ENCODE measurements at places on chromosomes 1 and 21.

GRCh38 chr1:109821831-109822745 is 58.4 kb upstream of the EPS8L3 start:
- no peak for DNase-seq

GRCh38 chr1:168637350-168637991 is 61.1 kb downstream of the XCL1 start:
- DNase-seq, result no peak

DNA sequence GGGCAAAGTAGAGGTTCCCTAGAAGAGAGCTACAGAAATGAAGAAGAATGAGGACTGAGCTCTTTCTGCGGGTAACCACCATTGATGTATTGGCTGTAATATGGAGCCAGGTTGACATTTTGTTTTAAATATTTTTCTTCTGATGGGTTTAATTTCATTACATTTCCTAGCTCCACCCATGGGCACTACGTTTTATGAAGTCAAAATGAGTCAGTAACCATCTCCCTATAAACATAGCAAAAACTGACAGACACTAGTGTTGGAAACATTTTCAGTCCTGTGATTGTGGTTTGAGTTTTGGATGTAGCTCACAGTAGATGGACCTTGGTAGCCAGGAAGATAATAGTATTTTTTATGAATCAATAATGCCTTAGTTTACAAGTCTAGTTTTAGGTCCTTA is 470.4 kb upstream of the B3GALT2 start:
- DNase-seq, result no peak

DNA sequence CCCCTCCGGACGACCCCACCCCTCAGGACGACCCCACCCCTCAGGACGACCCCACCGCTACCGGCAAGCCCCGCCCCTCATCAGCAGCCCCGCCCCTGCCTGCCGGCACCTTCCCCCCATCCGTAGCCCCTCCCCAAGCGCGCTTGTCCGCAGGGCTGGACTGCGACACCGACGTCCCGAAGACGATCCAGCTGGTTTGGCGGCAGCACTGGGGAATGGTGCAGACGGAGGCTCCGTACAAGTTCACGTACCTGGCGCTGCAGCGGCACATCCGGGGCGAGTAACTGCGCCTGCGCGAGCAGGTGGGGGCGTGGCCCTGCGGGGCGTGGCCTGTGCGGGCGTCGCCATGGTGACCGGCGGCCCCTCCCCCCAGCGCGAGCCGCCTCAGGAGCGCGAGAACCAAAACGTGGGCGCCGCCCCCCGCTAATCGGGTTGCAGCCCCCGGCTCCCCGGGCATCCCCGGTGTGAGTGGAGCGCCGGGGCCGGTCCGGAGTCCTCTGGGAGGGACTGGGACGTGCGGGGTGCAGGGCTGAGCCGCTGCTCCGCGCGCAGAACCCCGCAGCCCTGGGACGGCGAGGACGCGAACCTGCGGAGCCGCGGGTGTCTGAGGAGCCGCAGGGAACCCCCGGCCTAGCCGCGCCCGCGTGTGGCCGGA is 4.9 kb downstream of the RNF223 start:
- peak; percentile 91 for DNase-seq

DNA sequence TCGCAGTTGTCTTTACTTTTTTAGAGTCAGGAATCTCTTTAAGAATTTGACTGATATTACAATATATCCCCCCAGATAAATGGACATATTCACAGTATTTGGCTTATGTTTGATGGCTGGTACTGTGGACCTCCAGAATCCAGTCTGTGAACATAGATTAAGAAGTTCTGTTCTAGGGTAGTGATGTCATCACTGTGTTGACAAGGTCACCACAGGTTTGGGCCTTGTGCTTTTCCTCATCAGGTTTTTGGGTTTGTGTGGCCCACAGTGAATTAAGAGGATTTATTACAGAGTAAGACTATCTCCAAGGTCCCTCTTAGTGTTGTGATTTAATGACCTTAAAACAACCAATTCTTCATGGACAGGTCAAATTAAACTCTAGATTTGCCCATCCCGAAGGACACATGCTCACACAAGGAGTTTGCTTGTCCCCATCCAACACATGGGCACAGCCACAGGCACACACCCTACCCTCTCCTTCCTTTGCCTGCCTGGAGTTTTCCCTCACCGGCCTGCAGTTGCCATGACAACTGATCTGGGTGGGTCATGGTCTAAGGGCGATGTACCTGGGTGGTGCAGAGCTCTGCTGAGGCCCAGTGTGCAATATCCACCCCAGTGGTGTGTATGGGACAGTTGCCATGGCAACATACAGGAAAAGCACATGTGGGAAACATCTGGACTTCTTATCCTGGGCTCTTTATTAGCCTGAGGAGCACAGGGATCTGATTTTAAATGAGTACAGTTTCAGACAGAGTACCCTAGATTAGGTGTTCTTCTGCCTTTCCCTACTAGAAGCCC is 98.6 kb downstream of the NAV1 start:
- no peak for DNase-seq

- DNase-seq, result no peak
Measured at GRCh38 chr1:171576144-171576543, 45.9 kb upstream of the MYOCOS start.

DNA sequence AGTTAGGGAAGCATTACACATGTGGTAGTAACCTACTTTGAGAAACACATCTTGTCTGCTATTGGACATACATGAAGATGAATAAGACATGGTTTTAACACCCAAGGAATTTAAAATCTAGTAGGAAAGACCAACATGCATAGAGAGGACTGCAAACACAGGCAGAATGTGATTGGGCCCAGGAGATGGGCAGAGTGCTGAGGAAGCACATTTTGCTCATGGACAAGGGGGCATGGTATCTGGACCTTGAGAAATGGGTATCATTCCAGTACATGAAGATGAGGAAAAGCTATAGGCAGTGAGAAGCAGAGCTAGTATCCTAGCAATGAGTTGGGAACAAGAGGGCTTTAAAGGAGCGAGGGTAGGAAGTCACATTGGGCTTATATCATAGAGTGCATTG is 142.7 kb downstream of the SPATA46 start:
- no peak for DNase-seq

- no peak for DNase-seq
Measured at GRCh38 chr1:14102180-14102579, 402.2 kb downstream of the PRDM2 start.

- DNase-seq, result no peak
Measured at GRCh38 chr21:28522014-28522799, 470.5 kb downstream of the LTN1 start.

DNA sequence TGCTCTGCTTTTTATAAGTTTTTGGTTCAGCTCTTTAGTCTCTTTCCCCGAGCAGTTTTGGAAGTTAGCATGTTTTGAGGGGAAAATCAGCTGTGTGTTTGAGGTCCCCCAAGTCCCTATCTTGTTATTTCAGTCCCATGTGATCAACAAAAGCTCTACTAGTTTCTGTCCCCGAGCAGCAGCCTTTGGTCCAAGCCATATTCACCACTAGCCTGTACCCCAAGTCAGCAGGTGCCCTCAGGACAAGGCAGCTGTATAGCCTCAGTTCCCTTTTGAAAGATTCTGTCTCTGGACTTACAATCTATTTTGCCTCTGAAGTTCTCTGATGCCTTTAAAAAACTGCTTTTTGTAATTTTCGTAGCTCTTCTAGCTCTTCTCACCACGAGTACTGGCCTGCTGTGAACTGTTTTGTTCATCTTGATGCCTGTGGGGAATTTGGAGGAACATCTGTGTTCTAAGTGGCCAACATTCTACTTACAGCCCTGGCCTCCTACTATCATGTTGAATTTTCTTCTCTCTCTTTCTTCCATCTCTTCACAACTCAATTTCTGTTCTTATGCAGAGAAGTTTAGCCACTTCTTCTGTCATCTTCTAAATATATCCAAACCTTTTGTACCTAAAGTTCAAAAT is 16.7 kb downstream of the UAP1 start:
- DNase-seq, result no peak

- no peak for DNase-seq
Measured at GRCh38 chr1:219113261-219113660, 60.4 kb upstream of the LYPLAL1 start.

DNA sequence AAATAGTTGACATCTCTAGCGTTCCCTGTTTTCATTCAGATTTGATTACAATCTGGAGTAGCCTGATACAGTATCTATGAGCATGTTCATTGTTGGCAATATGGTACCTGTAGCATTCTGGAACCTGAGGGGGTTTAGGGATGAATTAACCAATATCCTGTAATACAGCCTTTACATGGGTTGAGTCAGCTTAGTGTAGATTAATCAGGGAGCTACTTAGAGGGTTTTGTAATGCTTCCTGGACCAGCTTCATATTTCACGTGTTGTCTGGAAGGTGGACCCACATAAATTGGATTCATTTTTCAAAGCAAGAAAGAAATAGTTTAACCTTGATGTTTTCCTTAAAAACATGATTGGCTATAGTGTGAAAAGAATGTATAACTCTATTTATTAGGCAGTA is 3.6 kb downstream of the OTUD3 start:
- no peak for DNase-seq

DNA sequence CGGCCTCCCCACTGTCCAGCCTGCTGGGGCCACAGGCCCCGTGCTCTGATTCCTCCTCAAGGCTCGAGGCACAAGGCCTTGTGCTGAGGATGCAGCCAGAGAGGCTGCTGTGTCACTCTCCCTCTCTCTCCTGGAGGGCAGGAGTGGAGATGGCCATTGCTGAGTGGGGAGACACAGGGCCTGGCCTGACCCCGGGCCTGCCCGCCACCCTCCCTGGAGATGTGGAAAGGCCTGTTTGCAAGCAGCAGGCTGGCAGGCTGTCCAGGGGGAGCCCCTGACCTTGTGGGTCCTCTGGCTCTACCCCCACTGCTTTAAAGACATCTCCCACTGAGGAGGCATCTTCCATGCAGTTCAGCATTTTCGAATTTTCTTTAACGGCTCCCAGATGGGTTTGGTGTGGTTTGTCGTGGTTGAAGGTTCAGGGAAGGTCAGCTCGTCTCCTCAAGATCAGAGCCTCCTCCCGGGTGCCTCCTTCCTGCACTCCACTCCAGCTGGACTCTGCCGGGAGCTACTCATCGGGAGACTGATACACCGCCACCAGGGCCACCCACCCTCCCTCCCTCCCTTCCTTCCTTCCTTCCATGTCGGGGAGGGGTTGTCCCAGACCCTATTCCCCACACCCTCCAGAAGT is 69.1 kb downstream of the SPSB1 start:
- no peak for DNase-seq

- no peak for DNase-seq
Measured at GRCh38 chr1:101975371-101975770, 21.4 kb downstream of the OLFM3 start.

GRCh38 chr1:160045653-160046052 is 13.9 kb upstream of the PIGM start:
- no peak for DNase-seq

- peak; percentile 56 for DNase-seq
Measured at GRCh38 chr21:39373634-39374033, 24.7 kb upstream of the HMGN1 start.

DNA sequence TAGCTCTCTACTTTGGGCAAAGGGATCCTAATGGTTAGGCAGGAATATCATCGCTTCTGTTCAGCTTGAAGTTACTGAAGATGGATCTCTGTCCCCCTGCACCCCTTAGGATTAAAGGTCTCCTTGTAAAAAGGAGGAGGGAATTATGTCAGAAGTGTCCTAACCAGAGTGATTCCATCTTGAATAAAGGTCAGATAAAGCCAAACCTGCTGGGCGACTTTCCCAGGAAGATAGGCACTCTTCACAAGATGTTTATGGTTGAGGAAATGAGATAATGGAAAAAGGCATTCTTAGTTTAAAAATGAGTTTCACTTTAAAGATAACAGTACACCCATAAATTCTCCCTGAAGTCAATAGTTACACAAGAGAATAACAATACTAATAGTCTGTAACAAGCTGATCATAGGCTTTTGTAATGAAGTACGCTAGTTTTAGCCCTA is 1.7 kb upstream of the NENF start:
- DNase-seq, result no peak

GRCh38 chr1:12617511-12617900 is 504 bp downstream of the DHRS3 start:
- peak; percentile 48 for DNase-seq

DNA sequence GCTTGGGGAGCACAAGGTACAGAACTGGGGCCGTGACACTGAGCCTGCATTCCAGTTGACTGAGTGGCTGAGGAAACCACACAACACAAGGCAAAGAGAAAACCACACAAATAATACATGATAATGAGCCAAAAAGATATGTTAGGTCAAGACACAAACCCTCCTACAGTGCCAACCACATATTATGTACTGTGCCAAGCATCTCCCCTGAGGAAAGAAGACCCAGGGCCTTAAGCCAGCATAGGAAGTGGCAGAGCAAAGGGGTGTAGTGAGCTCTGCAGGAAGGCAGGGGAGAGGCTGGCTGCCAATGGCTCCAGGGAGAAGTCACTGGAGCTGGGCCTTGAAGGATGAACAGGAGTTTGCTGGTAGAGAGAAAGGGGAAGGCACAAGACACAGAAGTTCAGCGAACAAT is 28.2 kb downstream of the CTNNBIP1 start:
- no peak for DNase-seq

- no peak for DNase-seq
Measured at GRCh38 chr1:222543817-222544216, 4.1 kb downstream of the HHIPL2 start.

DNA sequence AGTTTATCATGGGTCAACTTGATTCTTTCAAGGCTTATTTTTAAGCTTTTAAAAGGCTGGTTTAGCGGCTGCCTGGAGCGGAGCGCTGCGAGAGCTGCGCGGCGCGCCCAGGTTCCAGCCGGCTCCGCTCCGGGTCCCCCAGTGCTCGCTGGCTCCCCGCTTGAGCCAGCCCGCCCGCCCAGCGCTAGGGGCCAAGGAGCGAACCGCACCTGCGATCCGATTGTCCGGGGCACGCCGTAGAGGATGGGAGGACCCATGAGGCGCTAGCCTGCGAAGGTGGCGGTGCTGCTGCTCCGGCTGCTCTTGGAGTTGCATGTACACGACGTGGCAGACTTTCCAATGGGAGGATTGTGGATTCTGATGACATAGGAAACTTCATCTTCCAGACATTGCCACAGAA is 9.9 kb upstream of the CFHR4 start:
- no peak for DNase-seq

- DNase-seq, result peak; percentile 26
Measured at GRCh38 chr1:22104865-22105437, 37.9 kb downstream of the WNT4 start.

- no peak for DNase-seq
Measured at GRCh38 chr1:184028854-184029623, 8.5 kb downstream of the COLGALT2 start.

DNA sequence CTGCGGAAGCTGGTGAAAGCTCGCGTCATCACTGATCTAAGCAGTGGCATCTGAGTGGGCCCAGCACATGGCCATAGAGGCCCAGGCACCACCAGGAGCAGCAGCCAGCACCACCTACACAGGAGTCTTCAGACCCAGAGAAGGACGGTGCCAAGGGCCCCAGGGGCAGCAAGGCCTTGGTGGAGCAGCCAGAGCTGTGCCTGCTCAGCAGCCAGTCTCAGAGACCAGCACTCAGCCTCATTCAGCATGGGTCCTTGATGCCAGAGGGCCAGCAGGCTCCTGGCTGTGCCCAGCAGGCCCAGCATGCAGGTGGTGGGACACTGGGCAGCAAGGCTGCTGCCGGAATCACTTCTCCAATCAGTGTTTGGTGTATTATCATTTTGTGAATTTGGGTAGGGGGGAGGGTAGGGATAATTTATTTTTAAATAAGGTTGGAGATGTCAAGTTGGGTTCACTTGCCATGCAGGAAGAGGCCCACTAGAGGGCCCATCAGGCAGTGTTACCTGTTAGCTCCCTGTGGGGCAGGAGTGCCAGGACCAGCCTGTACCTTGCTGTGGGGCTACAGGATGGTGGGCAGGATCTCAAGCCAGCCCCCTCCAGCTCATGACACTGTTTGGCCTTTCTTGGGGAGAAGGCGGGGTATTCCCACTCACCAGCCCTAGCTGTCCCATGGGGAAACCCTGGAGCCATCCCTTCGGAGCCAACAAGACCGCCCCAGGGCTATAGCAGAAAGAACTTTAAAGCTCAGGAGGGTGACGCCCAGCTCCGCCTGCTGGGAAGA is 3.2 kb upstream of the ARTN start:
- no peak for DNase-seq

All from CD4-positive, alpha-beta T cell (primary cell).